ENCODE measurements at places on chromosomes 2 and 18.
A peak's percentile ranks its signal among the peaks of the same experiment; 100 is the strongest.

GRCh38 chr18:36412778-36413177 is 115.3 kb downstream of the FHOD3 start:
- no peak for DNase-seq

GRCh38 chr2:73004466-73004865 is 67.0 kb downstream of the SFXN5 start:
- no peak for DNase-seq

DNA sequence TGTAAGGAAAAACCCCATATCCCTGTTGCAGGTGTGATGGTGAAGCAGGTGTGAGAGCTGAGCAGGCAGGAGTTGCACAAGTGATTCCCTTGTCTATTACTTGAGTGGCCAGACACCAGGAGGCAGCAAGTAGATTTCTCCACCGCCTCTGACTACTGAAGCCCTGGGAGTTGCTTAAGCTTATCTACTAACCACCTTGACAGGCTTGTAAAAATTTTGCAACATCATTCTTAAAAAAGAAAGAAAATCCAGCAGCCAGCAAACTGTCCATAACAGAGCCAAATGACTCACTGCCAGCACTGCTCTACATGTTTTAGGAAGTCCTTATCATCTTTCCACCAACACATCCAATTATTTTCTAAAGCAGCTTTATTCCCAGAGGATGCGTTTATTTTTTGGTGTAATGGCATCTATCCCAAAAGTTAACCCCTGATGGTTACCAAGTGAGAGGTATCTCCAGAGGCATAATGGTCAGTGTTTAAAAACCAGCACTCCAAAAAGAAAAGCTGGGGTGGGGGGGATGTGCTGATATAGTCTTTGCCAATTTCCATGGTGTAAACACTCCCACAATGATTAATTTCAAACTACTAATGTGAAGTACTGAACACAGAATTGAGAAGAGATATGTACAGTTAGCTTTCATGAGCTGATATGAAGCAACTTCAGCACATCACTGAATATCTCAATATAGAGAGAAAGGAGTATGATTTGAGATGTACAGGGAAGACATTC is 16.3 kb upstream of the GPR39 start:
- DNase-seq = no peak

GRCh38 chr18:79460481-79461300 is 65.0 kb downstream of the NFATC1 start:
- no peak for DNase-seq

- DNase-seq = no peak
These were observed 76.9 kb upstream of the ODC1 start for GRCh38 chr2:10524851-10525572.

GRCh38 chr2:136439064-136439676 is 321.2 kb upstream of the CXCR4 start:
- DNase-seq = no peak

- DNase-seq = peak; percentile 75
These were observed 119.3 kb upstream of the TWIST2 start for GRCh38 chr2:238728330-238729260.

- DNase-seq = no peak
These were observed 272.2 kb downstream of the CELF4 start for GRCh38 chr18:37293359-37293758.

DNA sequence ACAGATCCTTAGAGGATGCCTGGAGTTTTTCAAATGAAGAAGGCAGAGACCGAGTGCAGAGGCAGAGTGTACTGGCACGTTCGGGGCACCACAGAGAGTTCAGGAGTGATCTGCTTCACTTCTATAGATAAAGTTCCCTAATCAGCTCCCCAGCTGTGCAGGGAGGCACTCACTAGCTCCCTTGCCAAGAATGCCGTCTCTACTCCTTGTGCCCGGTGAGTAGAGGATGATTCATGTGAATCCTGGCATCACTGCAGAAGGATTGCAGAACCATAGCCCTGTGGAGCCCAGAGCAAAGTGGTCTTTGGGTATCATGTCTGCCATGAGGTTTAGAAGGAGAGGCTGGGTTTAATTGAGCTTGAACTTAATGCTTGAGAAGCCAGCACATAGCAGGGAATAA is 510.1 kb upstream of the RAB6C start:
- no peak for DNase-seq

DNA sequence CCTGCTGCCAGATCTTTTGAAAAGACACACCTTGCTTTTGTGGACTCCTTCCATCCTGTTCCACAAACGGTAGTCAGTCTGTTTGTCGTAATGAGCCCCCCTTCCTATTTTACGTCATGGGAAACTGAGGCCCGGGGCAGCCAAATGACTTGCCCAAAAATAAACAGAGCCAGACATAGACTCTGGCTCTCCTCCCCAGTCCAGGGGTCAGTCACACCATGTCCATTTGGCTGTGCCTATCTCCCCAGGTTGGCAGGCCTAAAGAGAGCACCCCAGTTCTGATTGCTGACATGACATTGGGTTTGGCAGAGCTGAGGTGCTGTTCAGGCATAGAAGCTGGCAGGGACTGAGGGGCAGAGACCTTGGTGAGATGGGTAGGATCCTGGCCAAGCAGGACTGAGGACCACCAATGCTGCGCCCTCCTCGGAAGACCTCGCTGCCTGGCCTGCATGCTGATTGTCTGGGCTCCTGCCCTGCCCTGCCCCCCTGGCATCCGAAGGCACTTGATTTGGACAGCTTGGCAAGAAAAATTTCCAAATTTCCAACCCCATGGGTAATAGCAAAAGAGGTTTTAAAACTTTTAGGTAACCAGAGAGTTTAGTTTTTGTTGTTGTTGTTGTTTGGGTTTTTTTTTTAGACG is 335.4 kb downstream of the DYSF start:
- DNase-seq = no peak

GRCh38 chr2:178391701-178392100 is 59.3 kb downstream of the PRKRA start:
- DNase-seq = no peak

DNA sequence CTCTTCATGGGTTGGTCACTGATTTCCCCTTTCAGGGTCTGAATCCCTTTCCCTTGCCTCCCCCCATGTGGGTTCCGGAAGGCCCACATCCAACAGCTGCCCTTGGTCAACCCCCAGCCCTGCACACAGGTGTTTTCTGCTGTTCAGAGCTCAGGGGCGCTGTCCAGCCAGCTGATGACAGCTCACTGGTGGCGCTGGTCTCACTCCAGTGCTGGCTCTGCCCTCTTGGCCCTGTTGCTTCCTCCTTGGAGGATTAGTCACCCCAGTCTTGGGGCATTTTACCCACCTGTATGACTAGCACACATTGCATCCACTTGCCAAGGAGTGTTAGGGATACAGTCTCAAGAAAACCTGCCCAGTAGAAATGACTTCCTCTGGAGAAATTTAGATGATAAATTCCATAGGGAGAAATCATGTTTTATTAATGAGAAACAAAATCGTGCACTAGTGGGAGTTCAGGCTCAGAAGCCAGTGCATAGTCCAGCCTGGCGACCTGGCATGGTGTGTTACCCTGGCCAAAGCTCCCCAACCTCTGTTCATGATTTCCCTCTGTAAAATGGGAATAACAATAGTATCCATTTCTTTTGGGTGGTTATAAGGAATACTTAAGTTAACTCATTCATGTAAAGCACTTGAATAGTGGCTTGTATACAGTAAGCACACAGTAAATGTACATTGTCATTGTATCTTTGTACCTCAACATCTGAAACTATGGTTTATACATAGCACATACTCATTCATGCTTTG is 21.6 kb downstream of the CRIM1 start:
- no peak for DNase-seq

DNA sequence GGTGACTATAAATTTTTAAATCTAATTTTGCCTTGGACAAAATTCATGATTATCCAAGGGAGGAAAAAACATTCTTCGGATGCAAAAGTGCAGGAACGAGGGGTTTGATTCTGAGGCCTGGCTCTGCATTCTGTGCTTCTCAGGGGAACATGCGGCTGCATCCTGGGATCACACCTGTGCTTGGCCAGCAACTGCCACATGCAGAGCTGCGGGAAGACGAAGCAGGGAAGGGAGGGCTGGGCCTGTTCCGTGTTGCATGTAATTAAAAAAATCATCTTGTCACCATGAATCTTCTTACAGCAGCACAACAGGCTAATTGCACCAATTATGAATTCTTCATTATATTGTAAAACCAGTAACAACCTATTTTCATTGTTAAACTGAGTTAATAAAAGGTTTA is 158.0 kb upstream of the ALKAL2 start:
- DNase-seq = no peak

DNA sequence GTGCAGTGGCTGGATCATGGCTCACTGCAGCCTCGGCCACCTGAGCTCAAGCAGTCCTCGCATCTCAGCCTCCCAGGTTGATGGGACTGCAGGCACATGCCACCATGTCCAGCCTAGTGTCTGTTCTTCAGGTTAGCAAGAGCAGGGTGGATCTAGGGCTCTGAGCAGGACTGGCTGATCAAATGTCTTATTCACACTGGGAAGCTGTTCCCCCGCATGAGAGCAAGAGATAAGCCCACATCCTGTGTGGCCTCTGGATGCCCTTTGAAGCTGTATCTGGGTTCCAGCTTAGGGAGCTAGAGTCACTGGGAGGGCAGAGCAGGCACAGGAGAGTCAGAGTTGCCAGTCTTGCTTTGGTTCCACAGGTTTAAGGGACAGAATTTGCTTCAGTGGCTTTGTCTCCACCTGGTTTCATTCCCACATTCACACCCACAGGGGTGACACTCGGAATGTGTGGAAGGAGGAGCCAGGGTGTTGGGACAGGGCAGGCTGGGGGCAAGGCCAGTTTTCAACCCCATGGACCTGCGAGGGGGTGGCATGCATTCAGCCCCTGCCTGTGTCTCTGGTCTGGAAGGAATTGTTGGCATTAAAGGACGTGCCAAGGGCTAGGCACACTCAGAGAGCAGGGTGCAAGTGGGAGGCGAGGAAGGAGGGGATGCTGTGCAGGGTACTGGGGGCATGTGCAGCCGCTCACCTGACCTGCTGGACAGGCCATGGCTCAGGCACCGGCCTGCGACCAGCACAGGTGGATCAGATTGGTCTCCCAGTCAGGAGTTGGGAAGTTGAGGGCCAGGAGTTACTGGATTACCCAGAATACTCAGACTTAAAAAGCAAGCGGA is 24.5 kb downstream of the PTPN18 start:
- no peak for DNase-seq

GRCh38 chr2:73176881-73177644 is 25.3 kb upstream of the NOTO start:
- peak; percentile 95 for DNase-seq

- peak; percentile 42 for DNase-seq
These were observed 197.9 kb downstream of the NEDD4L start for GRCh38 chr18:58241877-58242276.

DNA sequence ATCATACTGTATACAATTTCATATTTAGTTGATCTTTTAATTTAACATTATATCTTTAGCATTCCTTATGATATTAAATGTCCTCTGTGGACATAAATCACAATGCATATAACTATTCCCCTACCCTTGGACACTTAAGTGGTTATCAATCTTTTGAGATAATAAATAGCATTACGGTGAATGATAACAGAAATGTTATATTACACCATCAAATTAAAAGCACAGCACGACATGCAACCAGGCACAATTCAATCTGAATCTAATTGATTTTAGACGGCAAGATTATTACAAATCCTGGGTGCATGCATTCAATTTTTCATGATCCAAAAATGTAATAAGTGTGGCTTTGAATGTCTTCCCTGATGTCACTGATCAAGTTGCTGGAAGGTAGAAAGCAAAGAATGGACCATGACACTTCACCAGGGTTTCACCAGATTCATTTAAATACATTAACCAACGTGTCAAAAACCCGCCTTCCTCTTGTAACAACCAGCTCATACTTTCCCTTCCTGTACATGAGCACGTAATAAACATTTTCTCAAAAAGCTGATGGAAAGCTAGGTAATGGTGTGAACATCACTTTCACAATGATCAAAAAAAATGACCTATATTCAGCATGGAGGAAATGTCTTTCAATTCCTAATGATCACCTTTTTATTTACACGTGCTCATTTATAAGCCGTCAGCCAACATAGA is 513.7 kb upstream of the ID2 start:
- DNase-seq = no peak

- DNase-seq = no peak
These were observed 40.2 kb downstream of the NIFK start for GRCh38 chr2:121696410-121696930.

- DNase-seq = no peak
These were observed 18.8 kb upstream of the CCDC195 start for GRCh38 chr2:224734949-224735348.

GRCh38 chr2:157839162-157839801 is 36.8 kb downstream of the ACVR1 start:
- DNase-seq = peak; percentile 95

GRCh38 chr18:79374408-79375171 is 21.1 kb upstream of the NFATC1 start:
- DNase-seq = no peak

GRCh38 chr2:110789706-110790105 is 57.3 kb downstream of the ACOXL start:
- no peak for DNase-seq

DNA sequence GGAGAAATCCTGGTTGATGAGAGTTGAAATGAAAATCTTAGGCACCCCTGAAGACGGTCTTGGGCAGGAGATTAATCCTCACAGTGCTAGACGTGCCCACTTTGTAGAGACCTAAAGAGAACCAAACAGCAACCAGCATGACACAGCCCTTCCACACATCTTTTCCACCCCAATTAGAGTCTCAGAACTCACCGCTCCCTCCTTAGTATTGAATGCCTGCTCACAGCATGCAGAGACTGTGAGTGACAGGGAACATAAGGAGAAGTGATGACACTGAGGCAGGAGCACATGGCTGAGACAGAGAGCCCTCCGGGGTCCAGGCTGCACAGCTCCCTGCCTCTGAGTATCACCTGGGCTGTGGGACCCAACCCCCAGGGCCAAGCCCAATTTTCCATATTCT is 367.6 kb downstream of the EIPR1 start:
- peak; percentile 94 for DNase-seq

GRCh38 chr18:4870177-4870773 is 326.8 kb downstream of the AKAIN1 start:
- no peak for DNase-seq

DNA sequence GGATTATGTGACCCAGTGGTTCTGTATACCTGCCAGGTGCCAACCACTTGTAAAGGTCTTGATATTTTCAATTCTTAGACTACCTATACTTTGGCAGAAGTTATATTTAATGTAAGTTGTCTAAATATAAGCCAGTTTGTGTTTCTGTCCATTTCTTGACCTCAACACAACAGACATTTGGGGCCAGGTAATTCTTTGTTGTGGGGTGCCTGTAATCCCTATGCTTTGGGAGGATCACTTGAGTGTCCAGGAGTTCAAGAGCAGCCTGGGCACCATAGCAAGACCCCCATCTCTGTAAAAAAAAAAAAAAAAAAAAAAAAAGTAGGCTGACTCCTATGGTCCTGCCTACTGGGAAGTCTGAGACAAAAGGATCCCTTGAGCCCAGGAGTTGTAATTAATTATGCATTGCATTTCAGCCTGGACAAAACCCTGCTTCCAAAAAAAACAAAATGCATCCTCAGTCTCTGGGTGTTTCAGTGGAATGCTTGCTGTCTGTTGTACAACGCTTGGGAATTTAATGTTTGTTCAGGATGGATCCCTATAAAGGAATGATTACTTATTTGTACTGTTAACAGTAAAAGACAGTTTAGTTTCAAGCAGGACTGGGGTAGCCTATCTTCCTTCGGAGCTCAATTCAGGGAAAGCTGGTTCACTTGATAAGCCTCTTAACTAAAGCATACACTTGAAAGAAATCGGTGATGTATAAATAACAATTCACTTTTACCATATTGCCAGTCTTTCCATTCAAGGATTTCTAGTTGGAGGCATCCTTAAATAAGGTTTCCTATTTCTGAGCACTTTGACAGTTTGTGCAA is 3.4 kb downstream of the RPS27A start:
- DNase-seq = no peak

GRCh38 chr2:157172866-157173578 is 84.5 kb upstream of the GALNT5 start:
- DNase-seq = peak; percentile 30

- DNase-seq = no peak
These were observed 22.2 kb downstream of the SNORC start for GRCh38 chr2:232892221-232892620.
